CD8-positive, alpha-beta T cell (primary cell): ENCODE measurements at places on chromosomes 3 and 15.

DNA sequence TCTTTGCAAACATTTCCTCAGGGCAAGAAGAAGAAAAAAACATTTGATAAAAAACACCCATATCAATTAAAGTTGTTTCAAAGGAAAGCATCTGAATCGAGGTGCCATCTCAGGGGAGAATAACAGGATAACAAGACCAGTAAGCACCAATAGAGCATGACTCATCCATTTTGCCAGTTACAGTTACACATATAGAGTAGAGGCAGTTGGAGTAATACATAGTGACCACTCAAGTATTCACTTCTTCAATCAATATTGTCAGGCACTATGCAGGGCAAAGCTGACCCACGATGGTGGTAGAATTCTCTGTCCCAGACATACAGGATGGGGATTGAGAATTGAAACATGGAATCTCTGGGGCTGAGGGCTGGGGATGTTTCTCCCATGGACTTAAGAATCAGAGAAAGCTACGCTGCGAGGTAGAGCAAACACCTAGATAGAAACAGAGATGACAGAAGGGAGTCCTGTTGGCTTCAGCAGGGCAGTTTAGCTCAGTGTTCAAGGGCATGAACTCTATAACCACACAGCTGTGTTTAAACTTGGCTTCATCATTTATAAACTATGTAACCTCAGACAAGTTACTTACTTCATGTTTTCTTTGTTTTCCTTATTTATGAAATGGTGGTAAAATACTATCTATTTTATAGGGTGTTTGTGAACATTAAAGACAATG is 186.4 kb upstream of the NANOGP8 start:
- DNase-seq, result no peak

DNA sequence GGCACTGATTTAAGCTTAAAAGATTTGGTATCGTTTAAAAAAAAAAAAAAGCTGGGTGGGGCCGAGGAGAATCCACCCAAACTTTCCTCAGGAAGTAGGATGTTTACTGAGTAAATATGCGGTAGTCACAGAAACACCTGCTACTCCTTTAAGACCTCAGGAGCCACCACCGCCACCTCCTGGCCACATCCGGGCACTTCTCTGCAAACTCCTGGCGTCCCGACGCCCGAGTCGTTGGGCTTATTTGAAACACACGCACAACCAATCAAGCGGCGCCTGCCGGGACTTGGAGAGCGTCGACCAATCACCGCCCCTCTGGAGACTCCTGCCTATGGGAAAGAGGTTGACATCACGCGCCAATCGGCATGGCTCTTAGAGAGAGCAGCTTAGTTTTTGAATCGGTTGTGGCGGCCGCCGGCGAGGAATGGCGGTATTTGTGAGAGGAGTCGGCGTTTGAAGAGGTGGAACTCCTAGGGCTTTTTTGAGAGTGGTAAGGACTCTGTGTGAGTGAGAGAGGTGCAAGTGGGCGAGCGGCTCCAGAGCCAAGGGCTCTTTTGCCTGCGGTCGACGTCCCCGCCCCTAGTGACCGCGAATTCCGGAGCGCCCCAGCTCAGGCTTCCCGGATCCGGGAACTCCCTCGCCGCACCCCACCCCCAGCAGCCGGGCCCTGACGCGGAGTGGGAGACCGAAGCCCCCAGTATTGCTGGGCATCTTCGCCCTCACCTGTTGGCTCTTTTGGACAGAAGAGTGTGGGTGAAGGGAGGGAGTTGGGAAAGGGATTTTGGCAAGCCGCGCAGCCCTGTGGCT is at the start of gene ECT2:
ECT2 (plus strand) TSS at position 359 of the 807 bp plus-strand sequence. CDS start 3,805 bp downstream, outside the sequence.
- peak; percentile 94 for DNase-seq

GRCh38 chr3:18660059-18660458 is 234.9 kb upstream of the SATB1 start:
- DNase-seq, result no peak

- DNase-seq, result no peak
Observed at GRCh38 chr3:71129611-71130431, 453.7 kb downstream of the FOXP1 start.

GRCh38 chr15:96418146-96418545 is 87.6 kb downstream of the NR2F2 start:
- DNase-seq, result no peak
